ENCODE measurements at places on chromosomes 1 and 21. TPM values are rescaled to one million over a fixed set of nuclear protein-coding genes. Genes with fewer than 3 reads are reported as not detected.

DNA sequence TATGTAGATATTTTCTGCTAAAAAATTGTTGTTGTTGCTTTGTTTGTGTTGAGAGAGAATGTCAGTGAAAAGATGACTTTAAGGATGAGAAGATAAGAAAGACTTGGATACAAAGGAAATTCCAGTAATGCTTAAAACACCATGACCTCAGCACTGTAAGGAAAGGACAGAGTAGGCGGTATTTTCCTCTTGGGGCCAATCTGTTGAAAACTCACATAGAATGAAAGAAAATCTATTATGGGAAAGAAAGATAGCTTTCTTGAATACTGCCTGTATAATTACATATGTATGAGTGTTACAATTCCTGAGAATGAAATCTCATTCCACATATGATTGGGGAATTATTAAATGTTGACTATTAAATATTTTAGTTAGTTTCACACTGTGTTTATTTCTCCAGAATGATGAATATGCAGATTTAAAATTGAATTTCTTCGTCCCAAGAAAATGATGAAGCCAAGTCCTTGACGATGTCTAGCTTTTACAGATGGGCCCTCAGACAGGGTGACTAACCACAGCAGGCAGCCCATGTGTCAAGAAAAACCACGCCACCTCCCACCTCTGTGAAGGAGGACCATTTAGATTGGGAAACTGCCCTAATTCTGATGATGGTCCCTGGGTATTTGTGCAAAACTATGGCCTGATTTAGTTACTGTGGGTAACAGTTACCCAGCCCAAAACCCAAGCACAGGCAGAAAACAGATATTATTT lies 49.7 kb upstream of the LMO4 start:
- H3K27ac ChIP-seq, result peak overlapping the region; percentile 84
- H3K36me3 ChIP-seq, result no peaks in the 10 kb centered on the region
- DNase-seq, result peak; percentile 87
- peaks cover 7% of the 10 kb centered on the region for H3K4me1 ChIP-seq

Gene AMY1B
- 0.19 TPM for polyA plus RNA-seq

Gene BGLAP
- polyA plus RNA-seq, result 3.5 TPM

GRCh38 chr1:34419663-34420136 lies 243.0 kb downstream of the C1orf94 start:
- H3K4me3 ChIP-seq, result no peak overlapping the region
- no peak overlapping the region for H3K27ac ChIP-seq
- H3K36me3 ChIP-seq, result no peaks in the 10 kb centered on the region
- no peaks in the 10 kb centered on the region for H3K4me1 ChIP-seq

Gene APCS
- not detected for polyA plus RNA-seq

Gene WDR64
- 0.14 TPM for polyA plus RNA-seq

- peaks cover 39% of the 10 kb centered on the region for H3K4me1 ChIP-seq
- peak overlapping the region; percentile 85 for H3K27ac ChIP-seq
- peak; percentile 67 for DNase-seq
- H3K36me3 ChIP-seq, result peaks cover 48% of the 10 kb centered on the region
Observed at GRCh38 chr1:43975249-43975961, 645 bp downstream of the ATP6V0B start.

GRCh38 chr1:110420874-110421793 lies 13.6 kb upstream of the LAMTOR5 start:
- peaks cover 15% of the 10 kb centered on the region for H3K4me1 ChIP-seq
- no peak overlapping the region for H3K4me3 ChIP-seq
- no peak overlapping the region for H3K27ac ChIP-seq
- no peak for DNase-seq

GRCh38 chr1:74771913-74772515 lies 39.1 kb downstream of the TYW3 start:
- peak; percentile 71 for DNase-seq
- no peaks in the 10 kb centered on the region for H3K27me3 ChIP-seq
- H3K4me1 ChIP-seq, result no peaks in the 10 kb centered on the region
- no peak overlapping the region for H3K27ac ChIP-seq
- H3K4me3 ChIP-seq, result no peak overlapping the region
- H3K36me3 ChIP-seq, result no peaks in the 10 kb centered on the region

DNA sequence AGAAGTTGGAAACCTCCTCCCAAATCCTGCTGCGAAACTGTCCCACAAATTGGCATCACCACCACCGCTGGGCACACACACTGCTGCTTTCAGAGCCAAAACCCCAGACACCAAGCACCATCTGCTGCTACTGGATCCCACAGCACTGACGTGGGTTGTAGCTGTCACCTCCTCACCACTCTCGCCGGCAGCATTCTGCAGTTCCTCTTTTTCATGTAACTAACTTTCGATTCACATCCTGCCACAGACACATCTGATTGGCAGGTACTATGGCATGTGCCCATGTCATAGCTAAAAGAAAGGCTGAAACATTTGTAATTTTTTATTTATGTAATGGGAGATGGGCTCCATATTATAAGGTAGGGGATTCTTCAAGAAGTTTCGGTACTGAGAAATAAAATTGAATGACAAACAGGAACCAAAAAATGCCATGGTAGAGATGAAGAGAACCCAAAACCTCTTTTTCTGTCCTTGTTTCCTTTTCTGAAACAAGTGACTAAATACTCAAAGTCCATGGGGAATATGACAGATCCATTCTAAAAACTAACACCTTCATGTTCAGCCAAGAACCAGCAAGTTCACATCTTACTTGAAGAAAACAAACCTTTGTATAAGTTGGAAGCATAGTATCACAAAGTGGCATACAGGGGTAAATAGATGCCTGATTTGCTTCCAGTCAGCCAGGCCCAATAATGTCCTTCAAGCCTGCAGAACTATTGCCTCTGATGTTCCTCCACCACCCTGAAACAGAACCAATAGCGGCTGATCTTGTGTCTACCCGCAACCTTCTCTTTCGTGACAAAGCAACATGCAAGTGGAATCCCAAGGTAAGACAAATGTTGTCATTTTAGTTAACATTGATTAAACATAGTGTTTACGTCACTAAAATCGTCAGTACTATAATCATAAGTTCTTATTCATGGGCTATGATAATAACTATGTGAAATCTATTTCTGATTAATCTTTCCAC lies 26.6 kb upstream of the RGS13 start:
- H3K36me3 ChIP-seq, result no peaks in the 10 kb centered on the region
- peak; percentile 66 for DNase-seq
- H3K27ac ChIP-seq, result no peak overlapping the region
- no peaks in the 10 kb centered on the region for H3K4me1 ChIP-seq

DNA sequence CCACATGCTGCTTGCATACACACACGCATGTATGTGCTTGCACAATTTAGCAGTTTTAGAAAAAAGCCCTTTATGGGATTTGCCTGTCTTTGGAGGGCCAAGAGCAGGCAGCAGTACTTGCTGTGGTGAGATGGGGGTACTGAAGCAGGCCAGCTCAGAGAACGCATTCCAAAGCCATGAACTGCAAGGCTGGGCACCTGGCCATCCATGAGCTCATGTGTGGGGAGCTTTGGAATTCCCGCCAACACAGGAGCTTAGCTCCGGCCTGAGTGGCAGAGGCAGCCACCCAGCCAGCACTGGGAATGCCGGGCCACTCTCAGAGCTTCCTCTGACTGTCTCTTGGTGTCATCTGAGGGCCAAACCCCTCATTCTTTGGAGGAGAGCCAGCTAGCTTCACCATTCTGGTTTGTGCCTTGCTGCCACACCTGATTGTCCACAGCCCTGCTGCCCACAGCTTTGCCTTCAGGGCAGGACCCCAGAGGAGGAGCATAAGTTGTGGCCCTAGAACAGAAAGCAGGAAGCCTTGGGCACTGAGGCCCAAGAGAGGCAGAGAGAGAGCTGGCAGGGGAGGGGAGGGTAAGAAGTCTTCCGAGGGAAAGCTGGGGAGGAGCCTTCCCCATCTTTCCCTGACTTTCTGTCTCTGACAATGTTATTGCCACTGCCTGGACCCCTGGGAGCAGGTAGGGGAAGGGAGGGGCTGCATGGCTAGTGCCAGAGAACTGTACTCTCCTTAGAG lies 92.1 kb upstream of the POU3F1 start:
- peaks cover 59% of the 10 kb centered on the region for H3K27me3 ChIP-seq
- DNase-seq, result peak; percentile 96
- no peaks in the 10 kb centered on the region for H3K36me3 ChIP-seq
- H3K4me3 ChIP-seq, result no peak overlapping the region
- peaks cover 67% of the 10 kb centered on the region for H3K4me1 ChIP-seq

Gene HMGB4
- polyA plus RNA-seq, result not detected

- H3K27ac ChIP-seq, result no peak overlapping the region
- H3K4me1 ChIP-seq, result no peaks in the 10 kb centered on the region
- H3K36me3 ChIP-seq, result no peaks in the 10 kb centered on the region
- H3K4me3 ChIP-seq, result no peak overlapping the region
Observed at GRCh38 chr1:156394835-156395461, 25.9 kb downstream of the RHBG start.

- H3K27me3 ChIP-seq, result no peaks in the 10 kb centered on the region
- H3K27ac ChIP-seq, result no peak overlapping the region
- no peak overlapping the region for H3K4me3 ChIP-seq
- peaks cover 17% of the 10 kb centered on the region for H3K36me3 ChIP-seq
- H3K4me1 ChIP-seq, result no peaks in the 10 kb centered on the region
- no peak for DNase-seq
Observed at GRCh38 chr21:36223451-36223850, 66.8 kb downstream of the DOP1B start.

- DNase-seq, result no peak
- H3K27me3 ChIP-seq, result peaks cover 50% of the 10 kb centered on the region
- H3K27ac ChIP-seq, result no peak overlapping the region
- no peak overlapping the region for H3K4me3 ChIP-seq
- H3K36me3 ChIP-seq, result no peaks in the 10 kb centered on the region
Observed at GRCh38 chr1:38133304-38133703, 86.7 kb upstream of the POU3F1 start.

GRCh38 chr1:195082183-195082582 lies 1526.1 kb downstream of the KCNT2 start:
- H3K36me3 ChIP-seq, result no peaks in the 10 kb centered on the region
- peak; percentile 31 for DNase-seq
- no peak overlapping the region for H3K27ac ChIP-seq
- no peak overlapping the region for H3K4me3 ChIP-seq
- H3K27me3 ChIP-seq, result no peaks in the 10 kb centered on the region
- no peaks in the 10 kb centered on the region for H3K4me1 ChIP-seq

Gene F5
- 0.42 TPM for polyA plus RNA-seq

GRCh38 chr1:77068013-77068412 lies 151.2 kb downstream of the PIGK start:
- H3K36me3 ChIP-seq, result no peaks in the 10 kb centered on the region
- H3K4me1 ChIP-seq, result no peaks in the 10 kb centered on the region
- DNase-seq, result no peak
- H3K27ac ChIP-seq, result no peak overlapping the region

GRCh38 chr1:211613108-211613947 lies 34.4 kb upstream of the SLC30A1 start:
- no peak overlapping the region for H3K4me3 ChIP-seq
- H3K4me1 ChIP-seq, result peaks cover 28% of the 10 kb centered on the region
- H3K27ac ChIP-seq, result no peak overlapping the region
- H3K36me3 ChIP-seq, result no peaks in the 10 kb centered on the region

DNA sequence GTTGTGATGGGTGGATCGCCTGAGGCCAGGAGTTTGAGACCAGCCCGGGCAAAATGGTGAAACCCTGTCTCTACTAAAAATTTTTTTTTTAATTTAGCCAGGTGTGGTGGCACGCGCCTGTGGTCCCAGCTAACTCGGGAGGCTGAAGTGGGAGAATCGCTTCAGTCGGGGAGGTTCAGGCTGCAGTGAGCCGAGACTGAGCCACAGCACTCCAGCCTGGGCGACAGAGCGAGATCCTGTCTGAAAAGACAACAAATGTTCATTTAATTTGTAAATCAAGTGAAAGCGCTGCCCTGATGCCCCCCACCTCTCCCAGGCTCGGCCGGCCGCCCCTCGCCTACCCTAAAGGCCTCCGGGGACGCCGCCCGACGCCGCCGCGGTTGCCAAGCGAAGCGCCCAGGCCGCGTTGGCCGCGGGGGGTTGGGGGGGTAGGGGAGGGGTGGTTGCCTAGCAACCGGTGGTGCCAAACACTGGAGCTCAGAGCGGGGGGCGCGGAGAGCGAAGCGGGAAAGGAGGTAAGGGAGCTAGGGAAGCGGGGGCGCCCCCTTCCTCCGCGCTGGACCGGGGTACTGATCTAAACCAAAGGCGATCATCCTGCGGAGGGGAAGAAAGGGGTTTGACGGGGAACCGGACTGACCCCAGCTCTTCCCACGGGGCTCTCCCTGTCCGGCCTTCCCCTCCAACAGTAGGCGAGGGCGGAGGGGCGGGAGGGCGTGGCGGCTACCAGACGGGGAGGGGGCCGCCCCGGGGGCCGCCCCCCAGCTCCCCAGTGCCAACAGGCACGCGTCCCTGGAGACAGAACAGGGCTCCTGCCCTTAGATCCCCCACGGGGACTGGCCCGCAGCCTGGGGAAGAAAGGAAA lies at the start of gene TEKT2:
Gene TEKT2 (plus strand): TSS at position 460 of the 862 bp plus-strand sequence. CDS start 828 bp downstream, outside the sequence.
- peak; percentile 70 for DNase-seq
- no peaks in the 10 kb centered on the region for H3K36me3 ChIP-seq

DNA sequence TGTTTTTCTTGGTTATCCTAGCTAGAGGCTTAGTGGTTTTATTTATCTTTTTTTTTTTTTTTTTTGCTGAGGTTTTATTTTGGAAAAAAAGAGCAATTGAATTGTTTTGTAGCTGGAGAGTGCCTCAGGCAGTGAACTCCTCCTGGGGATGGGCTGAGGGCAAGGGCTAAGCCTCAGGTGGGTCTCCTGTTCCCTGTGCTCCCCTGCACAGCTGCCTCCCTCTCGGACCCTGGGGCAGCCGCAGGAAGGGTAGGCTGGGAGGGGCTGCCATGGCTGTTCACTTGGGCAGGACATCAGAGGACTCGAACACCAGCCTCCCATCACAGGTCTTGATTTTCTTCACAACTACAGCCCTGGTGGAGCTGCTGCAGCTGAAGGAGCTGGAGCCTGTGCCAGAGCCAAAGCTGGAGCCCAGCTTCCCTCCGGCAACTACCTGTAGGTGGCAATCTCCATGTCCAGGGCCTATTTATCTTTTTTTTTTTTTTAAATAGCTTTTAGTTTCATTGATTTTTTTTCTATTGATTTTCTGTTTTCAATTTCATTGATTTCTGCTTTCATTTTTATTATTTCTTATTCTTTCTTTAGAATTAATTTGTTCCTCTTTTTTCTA lies 28.9 kb downstream of the LEPR start:
- DNase-seq, result no peak
- no peaks in the 10 kb centered on the region for H3K4me1 ChIP-seq
- no peak overlapping the region for H3K4me3 ChIP-seq
- H3K27me3 ChIP-seq, result no peaks in the 10 kb centered on the region

Gene MRAP
- polyA plus RNA-seq, result 0.20 TPM

- H3K4me3 ChIP-seq, result no peak overlapping the region
- no peak overlapping the region for H3K27ac ChIP-seq
- H3K4me1 ChIP-seq, result no peaks in the 10 kb centered on the region
- no peaks in the 10 kb centered on the region for H3K27me3 ChIP-seq
Observed at GRCh38 chr1:166675213-166675612, 164.1 kb upstream of the POGK start.

DNA sequence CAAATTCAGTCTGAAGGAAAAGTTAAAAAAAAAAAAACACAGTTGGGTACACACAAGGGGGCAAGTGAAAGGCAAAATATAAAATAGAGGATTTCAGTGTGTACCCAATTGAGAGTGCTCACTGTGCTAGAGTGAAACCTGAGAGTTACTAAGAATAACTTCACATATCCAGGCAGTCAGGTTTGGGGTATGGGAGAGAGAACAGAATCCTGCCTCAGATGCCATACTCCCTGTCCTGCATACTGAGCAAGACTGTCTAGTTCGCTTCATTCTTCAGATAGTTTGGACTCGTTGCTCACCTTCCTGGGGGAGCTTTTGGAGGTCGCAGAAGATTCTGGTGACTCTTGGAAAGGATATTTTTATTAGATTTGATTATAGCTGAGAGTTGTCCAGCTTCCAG lies 20.4 kb downstream of the CEP85 start:
- H3K36me3 ChIP-seq, result peaks cover 43% of the 10 kb centered on the region
- H3K4me3 ChIP-seq, result no peak overlapping the region
- no peaks in the 10 kb centered on the region for H3K27me3 ChIP-seq
- no peak overlapping the region for H3K27ac ChIP-seq
- DNase-seq, result peak; percentile 29
